ENCODE measurements at places on chromosomes 6 and 20. TPM values are rescaled to one million over a fixed set of nuclear protein-coding genes. Genes with fewer than 3 reads are reported as not detected.

DNA sequence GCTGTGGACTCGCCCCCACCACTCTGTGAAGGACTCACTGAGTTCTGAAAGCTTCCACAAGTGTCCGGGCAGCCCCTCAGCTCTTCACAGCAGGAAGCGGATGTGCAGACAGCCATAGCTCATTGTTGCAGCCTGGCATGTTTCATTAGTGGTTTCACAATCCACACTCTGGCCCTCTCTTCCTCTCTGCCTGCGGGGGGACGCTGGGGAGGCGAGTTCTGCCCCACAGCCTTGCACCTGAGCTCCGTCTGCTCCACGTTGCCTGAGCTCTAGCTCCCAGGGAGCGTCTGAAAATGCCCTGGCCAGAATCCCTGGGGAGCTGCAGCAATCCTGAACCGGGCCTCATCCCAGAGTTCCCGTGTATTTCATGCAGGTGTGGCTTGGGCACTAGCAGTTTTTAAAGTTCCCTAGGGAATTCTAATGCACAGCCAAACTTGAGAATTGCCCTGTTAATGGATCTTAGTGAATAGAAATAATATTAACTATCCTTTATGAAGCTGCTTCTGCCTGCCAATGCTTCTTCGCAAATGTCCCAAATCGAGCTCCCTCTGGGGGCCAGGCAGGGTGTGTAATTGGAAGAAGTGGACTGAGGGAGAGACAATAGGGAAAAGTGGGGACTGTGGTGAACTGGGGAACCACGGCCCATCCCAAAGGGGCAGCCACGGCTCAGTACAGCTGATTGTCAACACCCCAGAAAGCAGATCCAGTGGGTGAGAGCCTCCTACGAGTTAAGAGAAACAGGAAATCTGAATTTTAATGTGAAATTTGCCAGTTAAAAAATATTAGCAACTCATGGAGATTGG is 51.5 kb downstream of the CTCFL start:
- peak; percentile 81 for DNase-seq

- no peak for DNase-seq
Observed at GRCh38 chr6:11346516-11346915, 114.0 kb upstream of the NEDD9 start.

DNA sequence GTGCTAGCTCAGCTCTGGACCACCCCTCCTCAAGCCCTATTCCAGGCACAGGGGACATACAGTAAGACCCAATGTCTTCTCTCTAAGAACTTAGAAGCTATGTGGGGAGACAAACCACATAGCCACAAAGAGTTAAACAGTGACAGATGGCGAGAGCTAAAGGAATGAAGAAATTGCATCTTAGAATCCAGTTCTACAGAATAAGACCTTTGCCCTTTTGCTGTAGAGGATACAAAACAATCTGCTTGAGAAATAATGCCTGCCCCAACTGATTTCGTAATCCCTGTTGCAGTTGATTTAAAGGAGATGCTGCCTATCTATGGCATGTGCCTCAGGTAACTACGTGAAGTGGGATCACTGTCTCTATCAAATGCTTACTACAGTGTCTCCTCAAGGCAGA is 31.2 kb downstream of the TNFRSF21 start:
- DNase-seq: no peak

DNA sequence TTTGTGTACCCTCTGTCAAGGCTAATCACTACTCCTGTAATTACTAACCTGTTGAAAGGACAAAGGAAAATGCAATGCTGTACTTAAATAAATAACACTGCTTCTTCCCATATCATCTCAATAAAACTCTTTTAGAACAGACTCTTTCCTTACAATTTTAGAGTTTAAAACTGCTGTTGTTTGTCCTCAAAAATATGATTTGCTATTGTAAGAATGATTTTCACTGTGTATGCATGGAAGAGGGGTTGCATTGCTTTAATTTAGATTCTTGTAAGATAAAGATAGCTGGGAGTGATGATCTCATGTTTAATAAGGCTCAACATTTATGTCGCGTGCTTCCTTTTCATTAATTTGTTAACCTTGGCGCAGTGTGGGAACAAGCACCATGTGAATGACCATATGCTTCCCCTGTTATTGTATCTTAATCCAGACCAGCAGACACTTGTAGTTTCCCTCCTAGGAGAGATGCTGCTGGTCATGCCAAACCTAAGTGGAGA is 89.8 kb upstream of the ATXN1 start:
- no peak for DNase-seq

DNA sequence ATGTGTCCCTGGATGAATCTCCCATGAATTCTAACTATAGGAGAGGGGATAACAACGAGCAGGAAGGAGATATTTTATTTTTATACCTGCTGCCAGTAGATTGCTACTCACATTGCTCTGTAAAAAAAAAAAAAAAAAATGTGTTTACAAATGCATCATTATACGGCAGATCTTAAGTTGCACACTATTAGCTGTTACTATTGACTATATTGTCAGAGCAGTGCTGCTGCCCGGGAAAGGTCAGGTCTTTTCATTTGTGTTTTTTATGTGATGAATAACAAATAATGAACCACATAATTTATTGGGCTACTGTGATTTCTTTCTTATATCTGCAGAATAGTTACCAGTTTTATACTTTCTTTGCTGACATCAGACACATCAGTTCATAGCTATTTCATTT is 393.3 kb downstream of the C6orf118 start:
- DNase-seq: no peak

Gene SENP6
- 93.8 TPM for total RNA-seq

All from mesenteric fat pad (tissue), 1 donor.